T follicular helper cell (primary cell): ENCODE measurements at places on chromosomes 13 and 19.

- DNase-seq, result no peak
Observed at GRCh38 chr13:42394711-42395085, 122.7 kb downstream of the AKAP11 start.

DNA sequence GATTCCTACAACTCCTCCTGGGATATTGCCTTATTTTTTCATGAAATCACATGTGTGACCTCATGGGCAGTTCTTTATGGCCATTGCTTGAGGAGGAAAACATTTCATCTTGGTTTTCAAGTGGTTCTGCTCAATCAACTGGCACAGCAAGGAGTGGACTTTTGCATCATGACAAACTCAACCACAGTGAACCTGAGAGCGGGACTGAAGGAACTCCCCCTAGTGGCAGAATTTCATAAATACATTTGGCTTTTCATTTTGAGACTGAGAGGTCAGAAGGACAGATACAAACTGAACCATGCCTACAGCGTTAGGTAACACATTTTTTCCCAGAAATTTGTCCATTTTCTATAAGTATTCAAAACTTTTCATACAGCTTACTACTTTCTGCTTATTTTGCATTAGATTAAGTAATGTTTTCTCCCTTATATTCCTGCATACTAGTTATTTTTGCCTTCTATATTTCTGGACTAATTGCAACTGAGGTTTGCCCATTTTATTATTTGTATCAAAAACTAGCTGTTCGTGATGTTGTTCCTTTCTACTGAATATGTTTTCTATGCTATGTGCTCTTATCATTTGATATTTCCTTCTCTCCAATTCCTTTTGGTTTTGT is 13.4 kb upstream of the SIGLEC12 start:
- DNase-seq, result no peak

GRCh38 chr13:112859817-112860190 is 109.2 kb upstream of the MCF2L start:
- DNase-seq, result no peak

- DNase-seq, result no peak
Observed at GRCh38 chr19:31825134-31826094, 476.2 kb upstream of the TSHZ3 start.

DNA sequence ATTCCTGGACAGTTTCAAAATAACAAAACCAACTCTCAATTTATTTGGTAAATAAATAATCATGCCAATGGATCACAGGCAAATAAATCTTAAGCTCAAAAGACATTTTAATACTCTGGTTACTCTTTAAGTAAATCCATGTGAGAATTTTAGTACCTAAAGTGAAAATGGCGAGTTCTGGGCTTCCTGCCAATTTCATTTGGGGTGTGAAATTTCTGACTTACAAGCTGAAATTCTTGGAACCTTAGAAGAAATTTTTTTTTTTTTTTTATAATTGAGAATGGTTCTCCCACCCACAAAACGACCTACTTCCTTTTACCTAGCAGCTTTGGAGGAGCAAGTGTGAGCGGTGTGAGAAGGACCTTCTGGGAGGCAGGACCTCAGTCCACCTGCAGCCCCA is 354.5 kb upstream of the NBEA start:
- DNase-seq, result no peak

DNA sequence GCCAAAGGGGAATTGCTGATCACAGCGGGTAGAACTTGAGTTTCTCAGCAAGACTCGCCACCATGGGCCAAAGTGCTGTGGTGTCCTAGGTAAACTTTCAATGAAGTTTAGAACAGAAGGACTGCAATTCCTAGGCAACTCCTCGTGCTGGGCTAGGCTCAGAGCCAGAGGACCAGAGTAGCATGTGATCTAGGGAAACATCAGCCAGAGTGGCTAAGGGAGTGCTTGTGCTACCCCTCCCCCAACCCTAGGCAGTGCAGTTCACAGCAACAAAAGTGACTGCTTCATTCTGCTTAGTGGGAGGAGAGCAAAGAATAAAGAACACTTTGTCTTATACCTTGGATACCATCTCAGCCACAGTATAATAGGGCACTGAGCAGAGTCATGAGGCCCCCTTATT is 1658.6 kb upstream of the MIR17HG start:
- no peak for DNase-seq

DNA sequence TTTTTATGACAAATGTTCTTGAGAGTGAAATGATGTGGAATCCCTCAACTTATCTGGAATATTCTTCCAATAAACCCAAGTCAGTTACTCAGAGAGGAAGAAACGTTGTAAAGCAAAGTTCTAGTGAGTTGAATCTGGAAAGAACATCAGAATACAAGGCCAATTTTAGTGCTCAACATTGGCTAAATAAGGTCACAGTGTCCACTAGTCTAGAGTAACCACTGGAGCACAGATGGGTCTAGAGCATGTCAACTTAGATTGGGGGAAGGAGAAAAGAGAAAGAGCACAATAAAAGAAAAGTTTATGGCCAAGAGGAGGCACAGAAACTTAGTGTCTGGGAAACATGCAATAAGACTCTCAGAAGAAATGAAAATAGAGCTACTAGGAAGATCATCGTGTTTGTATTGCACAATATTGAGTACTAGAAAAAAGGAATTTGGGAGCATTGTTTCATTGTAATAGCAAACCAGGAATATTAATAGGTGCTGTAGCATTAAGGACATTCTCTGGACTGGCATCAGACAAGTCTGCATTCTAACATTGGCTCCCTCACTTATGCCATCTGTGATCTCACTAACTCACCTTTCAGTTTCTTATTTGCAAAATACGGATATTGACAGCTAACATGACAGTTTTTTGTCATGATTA is 1318.5 kb downstream of the PCDH9 start:
- DNase-seq, result no peak
